ENCODE measurements at places on chromosomes 5 and 9.

DNA sequence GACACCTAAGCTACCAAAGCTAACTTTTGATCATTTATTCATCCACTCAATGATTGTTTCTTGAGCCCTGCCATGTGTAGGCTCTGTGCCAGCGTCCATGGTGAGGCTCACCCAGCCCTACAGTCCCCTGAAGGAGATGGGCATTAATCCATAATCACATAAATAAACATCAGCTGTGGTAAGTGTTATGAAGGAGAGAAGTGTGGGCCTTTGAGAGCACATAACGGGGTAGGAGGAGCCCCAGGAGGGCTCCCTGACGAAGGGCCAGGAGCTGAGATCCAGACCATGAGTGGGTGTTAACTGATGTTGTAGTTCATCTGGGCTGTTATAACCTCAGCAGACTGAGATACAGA is 53.9 kb upstream of the AFAP1L1 start:
- no peak for DNase-seq

GRCh38 chr9:36632892-36633291 is 60.2 kb downstream of the MELK start:
- DNase-seq: no peak

- DNase-seq: no peak
These were observed 22.2 kb upstream of the B4GALT1 start for GRCh38 chr9:33189331-33189791.

GRCh38 chr9:116504893-116505480 is 182.1 kb upstream of the TRIM32 start:
- DNase-seq: no peak

DNA sequence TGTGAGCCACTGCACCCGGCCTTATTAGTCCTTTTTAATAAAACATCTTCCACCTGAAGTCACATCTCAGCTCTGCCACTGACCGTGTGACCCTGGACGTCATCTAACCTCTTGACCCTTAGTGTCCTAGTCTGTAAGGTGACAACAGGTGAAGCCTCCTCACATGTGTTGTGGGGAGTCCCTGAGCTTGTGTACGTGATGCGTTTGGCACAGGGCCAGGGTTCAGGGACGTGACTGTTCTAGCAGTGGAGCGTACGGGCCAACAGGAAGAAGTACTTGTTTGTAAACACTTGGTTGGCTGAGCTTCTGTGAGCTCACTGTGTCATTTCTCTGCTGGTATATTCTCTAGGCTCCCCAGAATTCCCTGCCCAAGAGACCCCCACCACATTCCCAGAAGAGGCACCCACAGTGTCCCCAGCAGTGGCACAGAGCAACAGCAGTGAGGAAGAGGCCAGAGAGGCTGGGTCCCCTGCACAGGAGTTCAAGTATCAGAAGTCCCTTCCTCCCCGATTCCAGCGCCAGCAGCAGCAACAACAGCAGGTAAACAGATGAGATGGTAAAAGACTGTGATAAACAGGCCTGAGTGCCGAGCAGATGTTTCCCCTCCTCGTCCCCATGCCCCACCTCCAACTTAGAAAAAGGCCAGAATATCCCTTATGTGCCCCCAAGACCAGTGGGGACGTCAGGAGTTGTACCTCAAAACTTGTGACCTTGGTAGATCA is 35.3 kb upstream of the POMT1 start:
- DNase-seq: no peak

GRCh38 chr9:89464300-89464901 is 33.5 kb downstream of the SEMA4D start:
- no peak for DNase-seq

DNA sequence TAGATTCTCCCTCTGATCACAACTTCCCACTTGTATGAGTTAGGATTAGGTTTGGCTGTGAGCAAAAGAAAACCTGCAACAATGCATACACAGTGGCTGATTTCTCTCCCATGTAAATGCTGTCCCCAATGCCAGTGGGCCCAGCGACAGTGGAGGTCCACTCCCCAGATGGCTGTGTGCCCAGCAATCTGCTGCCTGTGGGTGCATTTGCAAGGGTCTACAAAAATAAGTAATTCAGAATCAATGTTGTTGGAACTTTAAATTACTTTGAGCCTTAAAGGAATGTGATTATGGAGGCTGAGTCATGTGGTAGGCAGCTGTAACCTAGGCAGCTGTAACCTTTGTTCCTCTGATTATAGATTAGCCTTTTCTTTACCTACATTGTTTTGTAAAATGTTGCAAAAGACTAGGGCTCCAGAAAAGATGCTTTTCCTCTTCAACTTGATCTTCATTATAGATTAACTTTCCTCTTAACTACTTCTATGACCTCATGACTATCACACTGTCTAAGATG is 14.2 kb upstream of the MXD3 start:
- DNase-seq: no peak

DNA sequence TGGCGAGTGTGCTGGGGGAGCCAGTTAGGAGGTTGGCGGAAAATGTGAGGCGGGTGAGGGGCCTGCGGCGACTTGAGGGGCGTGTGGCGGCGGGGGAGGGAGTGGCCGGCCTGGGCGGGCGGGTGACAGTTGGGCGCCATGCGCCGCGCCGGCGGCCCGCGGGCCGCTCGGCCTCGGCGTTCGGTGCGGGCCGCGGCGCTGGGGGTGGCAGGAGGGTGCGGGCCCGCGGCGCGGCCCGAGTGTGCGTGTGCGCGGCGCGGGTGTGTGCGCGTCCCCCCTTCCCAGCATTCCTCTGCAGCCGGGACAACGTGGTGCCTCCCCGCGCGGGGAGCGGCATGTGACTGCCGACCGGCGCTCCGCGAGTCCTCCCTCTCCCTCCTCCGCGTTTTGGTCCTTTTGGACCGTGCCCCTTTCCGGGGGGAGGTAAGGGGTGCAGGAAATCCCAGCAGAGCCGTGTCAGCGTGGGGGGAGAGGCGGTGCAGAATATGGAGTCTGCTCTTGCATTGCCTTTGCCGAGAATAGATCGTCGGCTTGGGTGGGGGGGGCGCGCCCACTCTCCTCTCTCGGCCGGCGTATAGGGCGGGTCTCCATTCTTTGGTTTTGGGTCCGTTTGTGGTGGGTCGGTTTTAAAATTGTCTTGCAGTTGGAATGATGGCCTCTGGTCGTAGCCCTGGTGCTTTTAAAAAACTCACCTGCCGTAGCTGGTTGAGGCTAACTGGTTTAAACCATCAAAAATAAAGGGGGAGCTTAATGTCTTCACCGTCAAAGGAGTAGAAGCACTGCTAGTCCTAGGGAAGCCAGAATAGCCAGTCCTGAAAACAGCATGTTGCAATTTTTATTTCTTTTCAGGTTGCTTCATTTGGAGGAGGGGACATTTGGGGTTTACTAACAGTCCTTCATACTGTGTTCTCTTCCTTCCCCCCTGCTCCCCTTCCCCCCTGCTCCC is 2.0 kb downstream of the LARP1 start:
- no peak for DNase-seq

GRCh38 chr5:129001841-129002526 is 36.7 kb downstream of the SLC27A6 start:
- DNase-seq: no peak

Data from KG1 (cell line).